ENCODE measurements at places on chromosomes 13 and 19. TPM values are rescaled to one million over a fixed set of nuclear protein-coding genes. Genes with fewer than 3 reads are reported as not detected.

Gene CEACAM3
- not detected for total RNA-seq

GRCh38 chr19:22882797-22883196 lies 50.7 kb downstream of the ZNF723 start:
- DNase-seq: no peak

Gene ZNF534
- not detected for total RNA-seq

GRCh38 chr19:16336571-16336970 lies 11.9 kb downstream of the KLF2 start:
- DNase-seq: no peak

DNA sequence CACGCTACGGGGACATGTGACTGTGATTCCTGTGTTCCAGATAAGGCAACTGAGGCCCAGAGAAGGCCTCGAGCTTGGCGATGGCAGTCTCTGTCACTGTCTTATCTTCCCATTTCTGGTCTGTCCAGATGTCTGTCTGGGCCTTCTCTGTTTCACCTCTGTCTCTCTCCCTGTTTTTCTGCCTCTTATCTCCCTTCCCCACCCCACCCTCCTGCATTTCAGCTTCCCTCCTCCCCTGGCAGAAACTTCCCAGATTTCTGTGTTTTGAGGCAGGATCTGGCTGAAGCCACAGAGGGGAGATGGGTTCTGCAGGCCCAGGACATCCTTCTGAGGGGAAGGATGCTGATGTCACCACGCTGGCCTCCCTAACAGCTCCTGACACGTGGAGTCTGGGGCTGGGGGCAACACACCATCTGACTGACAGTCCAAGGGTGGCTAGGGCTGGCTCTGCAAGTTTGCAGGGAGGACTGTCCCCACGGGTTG lies 14.4 kb downstream of the PAK4 start:
- DNase-seq: no peak

All from kidney epithelial cell (primary cell).